ENCODE measurements at places on chromosomes 6 and 20. TPM values are rescaled to one million over a fixed set of nuclear protein-coding genes. Genes with fewer than 3 reads are reported as not detected.
A peak's percentile ranks its signal among the peaks of the same experiment; 100 is the strongest.

The PREX1 gene
- polyA plus RNA-seq = 0.22 TPM

DNA sequence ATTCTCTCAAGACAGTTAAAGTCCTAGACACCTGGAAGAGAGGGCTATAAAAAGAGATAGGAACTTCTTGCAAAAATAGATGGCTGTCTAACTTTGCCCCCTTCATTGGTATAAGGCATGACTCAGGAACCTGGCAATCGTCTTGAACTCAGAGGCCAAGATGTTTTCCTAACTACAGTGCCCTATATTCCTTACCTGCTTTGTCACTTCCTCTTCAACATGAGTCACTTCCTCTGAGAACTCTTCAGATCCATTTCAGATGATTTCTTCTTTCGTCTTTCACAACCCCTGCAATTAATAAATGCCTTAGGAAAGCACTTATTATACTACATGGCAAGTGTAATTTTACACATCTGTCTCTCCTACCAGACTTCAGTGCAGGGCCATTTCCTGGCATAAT, 83.5 kb downstream of the HAO1 start:
- no peak overlapping the region for H3K4me3 ChIP-seq
- peak overlapping the region; percentile 50 for H3K27ac ChIP-seq
- H3K4me1 ChIP-seq = peaks cover 32% of the 10 kb centered on the region
- peak; percentile 67 for DNase-seq

The BPIFB1 gene
- not detected for polyA plus RNA-seq

- H3K36me3 ChIP-seq = no peaks in the 10 kb centered on the region
- H3K27ac ChIP-seq = no peak overlapping the region
- H3K27me3 ChIP-seq = no peaks in the 10 kb centered on the region
- no peak overlapping the region for H3K4me3 ChIP-seq
- DNase-seq = no peak
- H3K4me1 ChIP-seq = no peaks in the 10 kb centered on the region
Measured at GRCh38 chr6:55897346-55897745, 22.0 kb upstream of the BMP5 start.

The PTK7 gene
- 81.0 TPM for polyA plus RNA-seq

GRCh38 chr6:137488150-137489045, 5.8 kb downstream of the OLIG3 start:
- H3K4me1 ChIP-seq = no peaks in the 10 kb centered on the region
- peaks cover 82% of the 10 kb centered on the region for H3K27me3 ChIP-seq
- no peak overlapping the region for H3K4me3 ChIP-seq

The CST5 gene
- not detected for polyA plus RNA-seq

The GPX5 gene
- not detected for polyA plus RNA-seq

DNA sequence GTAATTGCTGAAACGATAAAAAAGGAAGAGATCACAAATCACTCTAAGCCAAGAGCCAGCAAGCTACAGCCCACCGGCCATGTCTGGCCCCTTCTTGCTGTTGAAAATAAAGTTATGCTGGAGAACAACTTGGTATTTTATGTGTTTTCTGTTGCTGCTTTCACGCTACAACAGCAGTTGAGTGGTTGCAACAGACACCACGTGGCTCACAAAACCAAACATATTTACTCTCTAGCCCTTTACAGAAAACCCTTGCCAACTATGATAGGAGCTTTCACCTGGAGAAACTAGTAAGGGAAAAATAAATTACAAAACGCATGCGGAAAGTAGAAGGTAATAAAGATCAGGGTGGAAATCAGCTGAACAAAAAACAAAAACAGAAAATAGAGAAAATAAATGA, 41.1 kb upstream of the SLCO4A1 start:
- H3K27ac ChIP-seq = no peak overlapping the region
- H3K4me1 ChIP-seq = peaks cover 25% of the 10 kb centered on the region
- no peak for DNase-seq
- H3K27me3 ChIP-seq = peaks cover 58% of the 10 kb centered on the region

The RRBP1 gene
- 43.3 TPM for polyA plus RNA-seq

The MAS1 gene
- not detected for polyA plus RNA-seq

DNA sequence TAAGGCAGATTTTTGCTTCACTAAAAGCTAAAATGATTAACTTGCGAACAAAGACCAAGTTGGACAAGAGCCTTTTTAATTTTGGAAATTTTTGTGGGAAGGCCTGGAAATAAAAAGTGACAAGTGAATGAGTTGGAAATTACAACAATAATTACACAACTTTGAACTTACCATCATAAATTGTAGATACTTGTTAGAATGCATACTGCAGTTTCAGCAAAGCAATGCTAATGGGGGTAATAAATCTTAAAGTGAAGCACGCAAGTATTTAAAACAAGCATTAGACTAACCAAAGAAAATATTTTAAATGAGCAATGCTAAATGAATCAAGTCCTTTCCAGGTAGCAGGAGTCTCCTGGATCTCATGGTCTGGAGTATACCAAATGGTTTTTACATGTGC, 83.2 kb upstream of the EYA4 start:
- H3K4me1 ChIP-seq = no peaks in the 10 kb centered on the region
- H3K36me3 ChIP-seq = no peaks in the 10 kb centered on the region
- H3K27ac ChIP-seq = no peak overlapping the region
- no peak overlapping the region for H3K4me3 ChIP-seq

The CST7 gene
- polyA plus RNA-seq = not detected

The CCN5 gene
- polyA plus RNA-seq = not detected

DNA sequence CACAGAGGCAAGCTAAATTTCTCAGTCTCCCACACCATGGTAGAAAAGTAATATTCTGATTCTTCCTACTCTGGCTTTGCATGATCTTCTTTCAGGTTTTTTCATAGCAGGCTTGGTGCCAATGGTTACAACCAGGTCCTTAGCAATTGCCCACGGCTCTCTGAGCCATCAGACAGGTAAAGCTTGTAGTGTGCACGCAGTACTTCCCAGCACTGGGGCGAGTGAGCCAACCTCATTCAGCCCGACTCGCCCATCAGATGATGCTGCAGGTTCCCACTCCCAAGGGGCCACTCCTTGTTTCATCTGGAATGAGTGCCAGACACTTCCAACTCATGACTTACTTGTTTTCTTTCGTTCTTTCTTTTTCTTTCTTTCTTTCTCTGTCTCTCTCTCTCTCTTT, 78.3 kb downstream of the PERP start:
- H3K27ac ChIP-seq = peak overlapping the region; percentile 47
- DNase-seq = no peak

The SLC2A10 gene
- not detected for polyA plus RNA-seq

DNA sequence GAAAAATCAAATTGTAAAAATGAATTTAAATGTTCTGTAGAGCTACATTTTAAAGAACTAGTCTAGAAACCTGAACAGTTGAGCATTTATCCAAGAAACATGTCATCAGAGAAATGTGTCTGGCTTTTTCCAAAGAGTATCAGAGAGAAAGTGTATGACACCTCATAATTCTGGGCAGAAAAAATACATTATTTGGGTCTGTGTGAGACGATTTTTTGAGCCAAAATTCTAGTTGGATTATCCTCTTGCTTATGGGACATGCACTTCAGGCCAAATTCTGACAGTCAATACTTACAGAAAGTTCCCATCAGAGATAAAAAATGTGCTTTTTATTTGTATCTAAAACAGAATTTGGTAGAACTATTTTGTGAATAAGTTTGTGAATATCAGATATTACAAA, 1242.7 kb downstream of the EPHA7 start:
- H3K4me1 ChIP-seq = no peaks in the 10 kb centered on the region
- no peaks in the 10 kb centered on the region for H3K27me3 ChIP-seq
- no peak overlapping the region for H3K4me3 ChIP-seq

DNA sequence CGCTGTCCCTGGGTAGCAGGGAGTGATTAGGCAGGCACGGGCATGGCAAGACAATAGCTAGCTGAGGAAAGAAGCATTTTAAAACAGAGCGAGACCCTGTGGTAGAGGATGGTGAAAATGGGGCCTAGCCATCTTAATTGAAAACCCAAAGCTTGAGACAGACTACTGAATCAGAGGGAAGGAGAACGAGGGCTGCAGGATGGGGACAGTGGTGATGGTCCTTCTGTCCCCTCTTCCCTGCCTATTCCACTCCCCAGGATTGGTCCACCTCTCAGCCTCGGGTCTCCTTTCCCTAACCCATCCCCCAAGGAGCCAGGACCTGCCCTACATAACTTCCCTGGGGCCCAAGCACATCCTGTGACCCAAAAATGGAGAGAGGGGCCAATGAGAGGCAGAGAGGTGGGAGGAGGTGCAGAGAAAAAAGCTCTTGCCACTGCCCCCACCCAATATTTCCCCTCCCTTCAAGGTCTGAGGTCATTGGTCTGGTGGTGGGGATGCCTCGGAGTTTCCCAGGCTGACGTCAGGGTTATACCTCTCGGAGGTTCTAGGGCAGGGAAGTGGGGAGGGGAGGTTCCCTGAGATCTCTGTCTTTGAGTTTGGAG, 884 bp upstream of the CUTA start:
- H3K4me3 ChIP-seq = peak overlapping the region; percentile 64
- H3K4me1 ChIP-seq = peaks cover 25% of the 10 kb centered on the region
- H3K36me3 ChIP-seq = peaks cover 16% of the 10 kb centered on the region
- H3K27me3 ChIP-seq = no peaks in the 10 kb centered on the region
- no peak for DNase-seq
- H3K27ac ChIP-seq = peak overlapping the region; percentile 93

The RFX6 gene
- polyA plus RNA-seq = not detected

DNA sequence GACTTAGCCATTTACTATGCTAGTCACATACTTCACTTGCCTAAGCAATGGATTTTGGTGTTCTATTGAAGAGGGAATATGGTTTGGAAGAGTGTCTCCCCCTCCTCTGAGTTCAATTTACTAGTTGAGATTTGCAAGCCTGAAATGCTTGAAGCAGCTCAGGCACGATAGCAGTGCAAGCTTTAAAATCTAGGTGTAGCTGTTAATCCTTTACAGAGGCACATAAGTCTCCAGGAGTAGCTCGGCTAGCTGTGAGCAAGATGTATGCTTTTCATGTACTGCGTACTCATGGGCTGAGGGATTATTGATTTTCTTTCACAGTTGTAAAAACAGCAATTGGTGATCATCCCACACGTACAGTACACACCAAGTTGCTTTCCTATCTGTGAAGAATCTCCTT, 726 bp downstream of the FLRT3 start:
- H3K27me3 ChIP-seq = no peaks in the 10 kb centered on the region
- H3K4me1 ChIP-seq = peaks cover 14% of the 10 kb centered on the region
- no peak for DNase-seq

GRCh38 chr20:5927749-5928462, 22.4 kb downstream of the TRMT6 start:
- no peaks in the 10 kb centered on the region for H3K4me1 ChIP-seq
- no peak overlapping the region for H3K4me3 ChIP-seq
- no peaks in the 10 kb centered on the region for H3K36me3 ChIP-seq
- no peaks in the 10 kb centered on the region for H3K27me3 ChIP-seq
- no peak overlapping the region for H3K27ac ChIP-seq

The MCCD1 gene
- not detected for polyA plus RNA-seq

- H3K4me3 ChIP-seq = no peak overlapping the region
- no peak overlapping the region for H3K27ac ChIP-seq
- H3K27me3 ChIP-seq = peaks cover 41% of the 10 kb centered on the region
- no peak for DNase-seq
- H3K4me1 ChIP-seq = no peaks in the 10 kb centered on the region
Measured at GRCh38 chr20:51159981-51160380, 137.1 kb upstream of the KCNG1 start.

The CBLN4 gene
- polyA plus RNA-seq = not detected

- no peak for DNase-seq
- no peak overlapping the region for H3K4me3 ChIP-seq
- H3K27ac ChIP-seq = no peak overlapping the region
- H3K36me3 ChIP-seq = no peaks in the 10 kb centered on the region
- H3K27me3 ChIP-seq = no peaks in the 10 kb centered on the region
- no peaks in the 10 kb centered on the region for H3K4me1 ChIP-seq
Measured at GRCh38 chr6:165999279-165999678, 168.4 kb downstream of the TBXT start.

- no peaks in the 10 kb centered on the region for H3K27me3 ChIP-seq
- DNase-seq = no peak
- H3K4me3 ChIP-seq = no peak overlapping the region
- no peak overlapping the region for H3K27ac ChIP-seq
Measured at GRCh38 chr6:15205321-15205720, 40.5 kb upstream of the JARID2 start.

DNA sequence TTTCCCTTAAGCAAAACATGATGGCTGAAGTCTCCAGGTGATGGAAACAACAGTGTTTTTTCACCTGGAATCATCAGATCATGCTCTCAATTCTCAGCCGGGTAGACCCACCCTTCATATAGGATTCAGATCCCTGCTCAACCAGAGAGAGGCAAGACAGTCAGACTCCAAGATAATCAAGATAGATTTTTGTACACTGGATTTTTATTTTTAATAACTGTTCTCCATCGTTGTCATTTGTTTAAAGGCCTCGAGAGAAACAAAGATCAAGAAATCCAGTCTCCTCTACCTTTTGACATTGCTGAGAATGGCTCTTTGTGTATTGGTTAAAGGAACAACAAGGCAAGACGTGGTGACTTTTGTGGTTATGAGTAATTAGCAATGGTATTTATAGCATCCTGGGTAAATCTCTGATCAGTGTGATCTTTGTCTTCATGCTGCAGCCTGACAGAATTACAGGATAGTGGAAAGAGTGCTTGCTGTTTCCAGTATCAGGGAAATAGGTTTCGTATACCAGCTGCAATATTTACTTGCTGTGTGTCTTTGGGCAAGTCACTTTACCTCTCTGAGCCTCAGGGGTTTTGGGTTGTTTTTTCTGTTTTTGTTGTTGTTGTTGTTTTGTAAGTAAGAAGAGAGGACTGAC, 29.9 kb downstream of the ID4 start:
- peaks cover 12% of the 10 kb centered on the region for H3K4me1 ChIP-seq
- no peak overlapping the region for H3K27ac ChIP-seq
- no peak overlapping the region for H3K4me3 ChIP-seq
- peak; percentile 26 for DNase-seq
- no peaks in the 10 kb centered on the region for H3K27me3 ChIP-seq
- no peaks in the 10 kb centered on the region for H3K36me3 ChIP-seq

- no peak overlapping the region for H3K27ac ChIP-seq
- H3K4me3 ChIP-seq = no peak overlapping the region
- H3K36me3 ChIP-seq = peaks cover 3% of the 10 kb centered on the region
- no peak for DNase-seq
- peaks cover 15% of the 10 kb centered on the region for H3K4me1 ChIP-seq
Measured at GRCh38 chr6:134961366-134961765, 11.5 kb upstream of the ALDH8A1 start.

The SLC22A7 gene
- not detected for polyA plus RNA-seq

GRCh38 chr6:147382945-147383554, 125.4 kb upstream of the SAMD5 start:
- H3K27me3 ChIP-seq = no peaks in the 10 kb centered on the region
- H3K4me3 ChIP-seq = no peak overlapping the region
- H3K4me1 ChIP-seq = no peaks in the 10 kb centered on the region
- no peak for DNase-seq

The IP6K3 gene
- not detected for polyA plus RNA-seq

GRCh38 chr6:73932866-73933265, 236.9 kb downstream of the CD109 start:
- H3K27ac ChIP-seq = no peak overlapping the region
- H3K4me3 ChIP-seq = no peak overlapping the region
- no peaks in the 10 kb centered on the region for H3K36me3 ChIP-seq

The CFAP61 gene
- polyA plus RNA-seq = 0.15 TPM

GRCh38 chr6:2594868-2595267, 155.9 kb downstream of the MYLK4 start:
- H3K4me3 ChIP-seq = no peak overlapping the region
- no peaks in the 10 kb centered on the region for H3K36me3 ChIP-seq
- no peaks in the 10 kb centered on the region for H3K27me3 ChIP-seq
- H3K27ac ChIP-seq = no peak overlapping the region
